Left renal cortex interstitium (tissue), 4 donors: ENCODE measurements at places on chromosomes 1 and 21.

GRCh38 chr1:30597711-30598110 lies 125.7 kb downstream of the MATN1 start:
- DNase-seq, result no peak

- no peak for DNase-seq
Observed at GRCh38 chr1:46181343-46182260, 5.3 kb upstream of the P3R3URF start.

- no peak for DNase-seq
Observed at GRCh38 chr1:26839339-26839722, 12.8 kb downstream of the ZDHHC18 start.

- peak; percentile 47 for DNase-seq
Observed at GRCh38 chr1:117339866-117340700, 27.2 kb upstream of the MAN1A2 start.

DNA sequence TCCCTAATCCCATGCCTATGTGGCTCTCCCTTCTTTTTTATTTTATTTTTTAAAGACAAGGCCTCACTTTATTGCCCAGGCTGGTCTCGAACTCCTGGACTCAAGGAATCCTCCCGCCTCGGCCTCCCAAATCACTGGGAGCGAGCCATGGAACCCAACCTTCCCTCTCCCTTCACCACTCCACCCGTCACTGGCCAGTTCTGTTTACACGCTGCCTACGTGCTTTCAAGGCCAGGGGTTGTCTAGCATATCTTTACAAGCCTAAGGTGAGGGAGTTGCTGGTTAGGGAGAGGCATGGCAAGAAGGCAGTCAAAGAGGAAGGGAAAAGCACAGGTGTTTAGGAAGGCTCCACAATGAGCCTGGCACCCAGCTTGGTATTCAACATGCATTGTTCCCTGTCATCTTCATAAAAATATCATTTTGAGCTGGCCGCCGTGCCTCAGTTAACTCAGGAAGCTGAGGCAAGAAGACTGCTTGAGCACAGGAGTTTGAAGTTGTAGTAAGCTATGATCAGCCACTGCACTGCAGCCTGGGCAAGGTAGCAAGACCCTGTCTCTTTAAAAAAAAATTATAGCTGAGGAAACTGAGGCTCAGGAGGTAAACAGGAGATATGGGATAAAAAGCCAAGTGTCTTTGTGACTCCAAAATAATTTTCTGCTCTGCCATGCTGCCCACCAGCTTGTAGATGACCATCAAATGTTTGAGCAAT lies 1.1 kb downstream of the RHBDL2 start:
- DNase-seq, result no peak

DNA sequence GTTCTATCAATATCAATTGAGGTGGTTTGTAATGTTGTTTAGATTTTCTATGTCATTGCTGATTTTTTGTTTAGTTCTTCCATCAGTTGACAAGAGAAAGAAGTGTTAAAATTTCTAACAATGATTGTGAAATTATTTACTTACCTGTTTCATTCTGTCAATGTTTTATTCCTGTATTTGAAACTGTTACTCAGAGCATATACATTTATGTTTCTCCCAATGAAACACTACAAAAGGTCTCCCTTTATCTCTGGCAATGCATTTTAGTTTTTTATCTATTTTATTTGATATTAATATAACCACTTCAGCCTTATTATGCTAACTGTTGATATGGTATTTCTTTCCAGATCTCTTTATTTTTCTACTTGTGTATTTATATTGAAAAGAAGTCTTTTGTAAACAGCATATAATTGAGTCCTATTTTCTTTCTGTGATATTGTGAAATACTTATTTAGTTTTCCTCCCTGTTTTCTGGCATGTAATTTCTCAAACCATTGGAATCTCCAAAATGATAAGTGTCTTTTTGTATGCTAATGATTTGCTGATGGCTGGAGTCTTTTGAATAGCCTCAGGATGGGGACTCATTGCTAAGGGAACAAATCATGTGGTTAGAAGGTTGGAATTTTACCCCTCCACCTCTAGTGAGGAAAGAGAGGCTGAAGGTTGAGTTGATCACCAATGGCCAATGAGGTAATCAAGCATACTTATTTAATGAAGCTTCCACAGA lies 122.0 kb downstream of the ADSS2 start:
- DNase-seq, result no peak

GRCh38 chr1:235910357-235911299 lies 43.9 kb upstream of the LYST start:
- no peak for DNase-seq
